Stimulated activated CD8-positive, alpha-beta memory T cell treated with anti-CD3 and anti-CD28 coated beads, Interleukin-7, amount 100 ng/mL, for 24 hours (primary cell): ENCODE measurements at places on chromosomes 7 and 10.
A peak's percentile ranks its signal among the peaks of the same experiment; 100 is the strongest.

- no peak for DNase-seq
These were observed 21.0 kb upstream of the ASB15 start for GRCh38 chr7:123580406-123581161.

- no peak for DNase-seq
These were observed 971 bp downstream of the PRKG1 start for GRCh38 chr10:51075043-51075872.

DNA sequence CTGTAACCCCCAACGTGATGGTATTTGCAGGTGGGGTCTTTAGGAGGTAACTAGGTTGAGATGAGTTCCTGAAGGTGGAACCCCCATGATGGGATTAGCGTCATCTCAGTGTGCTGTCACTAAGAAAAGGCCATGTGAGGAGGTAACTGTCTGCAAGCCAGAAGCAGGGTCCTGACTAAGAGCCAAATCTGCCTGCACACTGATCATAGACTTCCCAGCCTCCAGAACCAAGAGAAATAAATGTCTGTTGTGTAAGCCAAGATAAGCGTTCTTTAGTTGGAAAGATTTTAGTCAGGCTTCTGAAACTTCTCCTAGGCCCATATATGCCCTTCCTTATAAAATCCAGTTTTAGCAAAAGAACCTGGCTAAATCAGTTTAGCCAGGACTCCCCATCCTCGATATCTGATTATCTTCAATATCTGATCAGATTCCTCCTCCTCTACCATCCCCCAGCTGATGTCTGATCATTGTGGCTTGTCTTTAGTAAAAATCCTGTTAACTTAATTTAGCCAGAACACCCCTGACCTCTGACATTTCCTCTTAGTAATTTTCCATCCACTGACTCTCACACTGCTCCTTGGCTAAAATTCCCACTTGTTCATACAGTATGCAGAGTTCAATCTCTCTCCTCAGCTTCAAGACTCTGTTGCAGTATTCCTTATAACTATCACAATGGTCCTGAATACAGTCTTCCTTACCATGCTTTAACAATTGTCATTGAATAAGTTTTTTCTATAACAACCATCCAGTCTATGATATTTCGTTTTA is 835.4 kb upstream of the PHF14 start:
- no peak for DNase-seq

DNA sequence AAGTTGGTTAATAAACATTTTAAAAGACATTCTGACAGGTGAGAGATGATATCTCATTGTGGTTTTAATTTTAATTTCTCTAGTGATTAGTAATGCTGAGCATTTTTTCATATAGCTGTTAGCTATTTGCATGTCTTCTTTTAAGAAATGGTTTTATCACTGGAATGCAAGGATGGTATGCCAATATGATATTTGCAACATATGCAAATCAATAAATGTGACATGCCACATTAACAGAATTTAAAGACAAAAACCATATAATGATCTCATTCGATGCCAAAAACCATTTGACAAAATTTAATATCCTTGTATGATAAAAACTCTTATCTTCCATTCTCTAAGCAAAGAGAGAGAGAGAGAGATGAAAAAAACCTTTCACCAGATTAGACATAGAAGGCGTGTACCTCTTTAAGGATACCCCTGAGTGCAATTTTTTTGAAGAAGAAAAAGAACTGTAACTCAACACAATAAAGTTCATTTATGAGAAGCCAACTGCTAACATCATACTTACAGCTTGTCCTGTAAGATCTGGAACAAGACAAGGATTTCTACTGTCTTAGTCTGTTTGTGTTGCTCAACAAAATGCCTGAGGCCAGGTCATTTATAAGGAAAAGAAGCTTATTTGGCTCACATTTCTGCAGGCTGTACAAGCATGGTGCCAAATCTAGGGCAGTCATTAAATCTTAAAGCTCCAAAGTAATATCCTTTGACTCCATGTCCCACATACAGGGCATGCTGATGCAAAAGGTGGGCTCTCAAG is 39.7 kb upstream of the ZMYND11 start:
- DNase-seq, result no peak

DNA sequence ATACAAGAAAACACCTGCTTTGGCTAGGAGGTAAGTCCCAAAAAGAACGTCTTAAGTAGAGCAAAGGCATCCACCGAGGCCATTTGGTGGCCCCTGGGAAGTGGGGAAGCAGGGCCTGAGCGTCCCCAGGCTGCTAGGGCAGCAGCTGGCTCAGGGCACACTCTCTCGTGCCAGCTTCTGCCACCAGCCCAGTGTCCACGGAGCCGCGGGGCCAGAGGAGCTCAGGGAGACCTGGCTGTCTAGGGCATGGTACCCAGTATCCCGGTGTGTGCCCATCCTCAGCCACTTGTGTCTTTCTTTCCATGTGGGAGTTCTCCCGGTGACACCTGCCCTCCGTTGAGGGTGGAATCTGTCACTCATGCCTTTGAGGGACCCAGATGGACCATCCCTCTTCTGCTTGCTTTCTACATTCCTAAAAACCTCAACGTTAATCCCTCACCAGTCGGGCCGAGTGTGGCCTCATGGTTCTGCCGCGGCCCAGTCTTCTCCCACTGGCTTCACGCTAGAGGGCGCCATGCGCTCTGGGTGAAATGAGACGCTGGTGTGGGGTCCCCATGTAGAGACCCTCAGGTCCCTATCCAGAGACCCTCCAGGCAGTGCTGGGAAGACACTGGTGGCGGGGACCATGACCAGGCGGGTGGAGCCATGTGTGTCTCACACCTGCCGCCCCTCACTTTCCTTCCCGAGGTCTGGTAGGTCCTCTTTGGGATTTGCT is 9.5 kb upstream of the AP5Z1 start:
- no peak for DNase-seq

GRCh38 chr10:32332299-32332750 is 14.6 kb downstream of the EPC1 start:
- DNase-seq, result peak; percentile 53

DNA sequence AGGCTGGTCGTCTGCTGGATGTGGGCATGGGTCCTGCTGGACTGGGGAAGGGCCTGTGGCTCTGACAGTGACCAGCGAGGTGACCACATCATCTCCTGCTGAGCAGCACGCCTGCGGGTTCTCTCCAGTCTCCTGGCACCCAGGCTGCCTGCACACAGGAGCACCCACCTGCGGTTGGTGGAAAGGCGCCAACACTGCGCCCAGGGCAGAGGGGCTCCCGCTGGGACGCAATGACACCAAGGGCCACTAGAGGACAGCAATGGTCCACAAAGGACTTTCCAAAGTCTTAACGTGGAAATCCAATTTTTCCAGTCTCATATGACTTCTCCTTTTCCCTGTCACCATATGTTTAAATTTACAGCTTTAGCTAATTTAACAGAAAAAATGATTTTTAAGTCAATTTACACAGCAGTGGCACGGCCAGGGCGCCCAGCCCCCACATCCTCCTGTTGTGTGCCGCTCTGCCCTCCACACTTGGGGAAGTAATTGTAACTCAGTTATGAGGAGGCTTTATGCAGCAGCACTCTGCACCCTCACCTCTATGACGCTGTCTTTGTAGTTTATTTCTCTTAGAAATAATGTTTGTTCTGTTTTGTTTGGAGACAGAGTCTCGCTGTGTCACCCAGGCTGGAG is 38.1 kb downstream of the CFAP46 start:
- DNase-seq, result no peak

DNA sequence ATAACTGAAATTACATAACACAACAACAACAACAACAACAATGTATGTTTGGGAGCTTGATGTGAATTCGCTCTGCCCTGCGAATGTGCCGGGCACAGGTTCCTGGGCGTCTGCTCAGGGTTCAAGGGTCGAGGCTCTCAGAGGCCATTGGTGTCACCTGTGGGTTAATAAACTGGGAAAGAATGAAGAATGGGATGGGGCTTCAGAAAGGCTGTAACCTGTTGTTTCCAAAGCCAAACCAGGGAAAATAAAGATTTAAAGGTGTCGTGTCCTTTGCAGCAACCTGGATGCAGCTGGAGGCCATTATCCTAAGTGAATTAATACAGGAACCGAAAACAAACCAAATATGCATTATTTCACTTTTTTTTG is 17.3 kb upstream of the KLRG2 start:
- DNase-seq, result no peak

DNA sequence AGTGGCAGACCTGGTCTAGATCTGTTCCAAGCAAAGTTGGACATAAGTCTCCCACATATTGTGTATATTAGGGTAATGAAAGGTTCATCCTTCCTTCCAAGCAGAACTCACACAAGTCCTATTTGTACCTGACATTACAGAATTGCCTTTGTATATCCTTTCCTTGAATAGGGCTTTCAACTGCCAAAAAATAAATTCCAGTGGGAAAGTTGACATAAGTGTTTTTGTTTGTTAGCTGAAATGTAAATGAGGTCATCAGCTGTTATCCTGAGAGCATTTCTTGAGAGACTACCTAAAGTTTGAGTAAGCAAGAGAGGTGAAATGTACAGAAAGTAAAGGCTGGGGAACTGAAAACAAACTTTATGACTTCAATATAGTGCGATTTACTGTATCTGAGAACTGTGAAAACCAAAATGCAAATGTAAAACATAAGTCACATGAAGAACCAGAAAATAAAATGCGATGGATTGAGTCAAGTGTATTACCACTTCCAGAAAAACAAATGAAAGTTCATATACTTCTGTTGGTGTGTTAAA is 527.3 kb upstream of the SEMA3D start:
- DNase-seq, result no peak

GRCh38 chr10:80480852-80481251 is 26.7 kb downstream of the TSPAN14 start:
- DNase-seq, result no peak
